ENCODE measurements at places on chromosomes 13 and 19.

GRCh38 chr13:98877936-98878335 is 99.9 kb downstream of the DOCK9 start:
- no peak for DNase-seq

DNA sequence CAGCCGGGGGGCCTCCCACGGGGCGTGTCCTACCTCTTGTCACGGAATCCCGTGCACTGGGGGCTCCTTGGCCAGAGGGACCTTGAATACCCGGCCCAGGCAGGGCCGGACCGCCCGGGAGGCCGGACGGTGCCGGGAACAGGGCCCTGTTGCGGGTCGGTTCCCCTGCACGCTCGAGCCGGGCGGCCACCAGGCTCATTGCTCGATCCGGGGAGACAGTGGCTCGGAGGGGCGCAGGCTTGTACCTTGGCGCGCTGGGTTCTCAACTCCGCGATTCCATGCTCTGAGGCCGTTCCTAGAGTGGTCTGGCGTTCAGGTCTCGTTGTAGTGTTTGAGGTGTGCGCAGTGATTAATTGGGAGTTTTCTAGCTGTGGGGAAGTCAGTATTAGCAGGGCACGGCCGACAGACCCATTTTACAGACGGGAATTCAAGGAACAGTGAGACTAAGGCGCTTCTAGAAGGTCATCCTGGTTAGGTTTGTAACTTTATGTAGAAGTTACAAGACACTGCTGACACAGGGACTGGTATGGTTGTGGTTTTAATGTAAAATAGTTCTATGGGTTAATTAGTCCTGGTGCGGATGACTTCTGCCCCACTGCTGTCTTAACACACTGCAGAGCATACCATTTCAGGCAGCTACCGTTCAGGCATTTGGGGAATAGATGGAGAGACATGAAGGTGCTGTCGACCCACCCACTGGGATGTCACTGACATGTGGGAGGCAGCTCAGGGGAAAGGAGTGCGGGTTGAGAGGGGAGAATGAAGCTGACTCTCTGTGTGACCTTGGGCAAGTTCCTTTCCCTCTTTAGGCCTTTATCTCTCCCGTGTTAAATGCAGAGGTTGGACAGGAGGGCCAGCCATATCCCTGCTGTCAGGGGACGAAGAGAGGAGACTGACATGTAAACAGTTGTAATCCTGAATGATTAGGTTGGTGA is 592 bp downstream of the CLPTM1 start:
- no peak for DNase-seq

DNA sequence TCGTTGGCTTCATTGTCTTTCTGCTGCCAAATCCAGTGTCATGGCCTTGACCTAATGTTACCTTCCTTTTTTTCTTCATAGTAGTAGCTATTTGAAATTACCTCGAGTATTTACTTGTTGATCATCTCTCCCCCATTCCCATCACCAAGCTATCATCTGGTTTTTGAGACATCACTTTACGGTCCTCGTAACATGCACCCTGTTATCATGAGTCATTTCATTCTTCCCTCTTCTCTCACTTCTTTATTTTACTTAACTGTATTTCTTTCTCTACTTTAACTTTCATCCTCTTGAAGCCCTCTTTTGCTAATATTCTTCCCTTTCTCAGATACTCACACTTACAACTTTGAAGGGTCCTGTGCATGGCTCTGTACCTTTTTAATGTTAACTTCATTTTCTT is 31.8 kb downstream of the TPP2 start:
- DNase-seq = no peak

DNA sequence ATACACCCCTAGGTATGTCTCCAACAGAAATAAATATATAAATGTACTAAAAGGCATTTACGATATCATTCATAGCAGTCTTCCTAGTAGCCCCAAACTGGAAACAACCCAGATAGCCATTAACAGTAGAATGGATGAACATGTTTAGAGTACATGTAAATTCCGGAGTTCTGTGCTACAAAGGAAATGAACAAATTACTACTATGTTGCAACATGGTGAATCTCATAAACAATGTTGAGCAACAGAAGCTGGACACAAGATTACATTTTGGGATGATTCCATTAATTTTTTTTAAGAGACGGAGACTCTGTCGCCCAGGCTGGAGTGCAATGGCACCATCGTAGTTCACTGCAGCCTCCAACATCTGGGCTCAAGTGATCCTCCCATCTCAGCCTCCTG is 5.9 kb upstream of the SLC7A10 start:
- no peak for DNase-seq

DNA sequence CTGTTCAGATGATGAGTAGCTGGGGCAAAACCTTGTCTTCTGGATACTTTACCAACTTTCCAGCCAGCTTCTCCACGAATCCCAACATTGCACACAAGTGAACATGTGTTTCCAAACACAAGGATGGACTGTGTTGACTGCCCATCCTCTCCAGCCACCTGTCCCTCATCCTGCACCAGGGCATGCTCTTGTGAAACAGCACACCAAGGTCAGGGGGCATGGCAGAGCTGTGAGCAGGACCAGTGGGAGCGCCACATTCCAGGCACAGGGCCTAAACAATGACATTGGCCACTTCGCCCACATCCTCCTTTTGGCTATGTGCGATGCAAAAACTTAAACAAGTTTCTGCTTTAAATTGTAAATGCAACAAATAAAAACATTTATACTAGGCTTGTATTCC is 105.5 kb downstream of the IRS2 start:
- DNase-seq = no peak

- no peak for DNase-seq
Observed at GRCh38 chr13:25571237-25571636, 199.5 kb downstream of the ATP8A2 start.

GRCh38 chr13:44274771-44275205 is 98.8 kb upstream of the SERP2 start:
- no peak for DNase-seq

DNA sequence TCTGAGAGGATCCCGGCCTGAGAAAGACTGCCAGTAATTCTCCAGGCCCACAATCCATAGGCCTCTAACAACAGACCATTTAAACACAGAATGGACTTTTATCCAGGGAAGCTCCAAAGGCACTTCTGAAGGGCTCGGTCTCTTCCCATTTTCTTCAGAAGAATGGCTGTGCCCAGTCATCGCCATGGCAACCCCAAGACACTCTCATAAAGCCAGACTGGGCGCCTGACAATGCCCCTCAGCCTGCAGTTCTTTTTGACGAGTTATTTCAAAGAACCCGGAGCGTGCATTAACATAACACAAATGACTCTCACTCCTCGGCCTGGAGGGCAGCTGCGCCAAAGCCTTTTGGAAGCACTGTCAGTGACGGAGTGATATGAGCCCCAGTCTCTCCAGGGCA is 61.0 kb downstream of the RASA3 start:
- no peak for DNase-seq

DNA sequence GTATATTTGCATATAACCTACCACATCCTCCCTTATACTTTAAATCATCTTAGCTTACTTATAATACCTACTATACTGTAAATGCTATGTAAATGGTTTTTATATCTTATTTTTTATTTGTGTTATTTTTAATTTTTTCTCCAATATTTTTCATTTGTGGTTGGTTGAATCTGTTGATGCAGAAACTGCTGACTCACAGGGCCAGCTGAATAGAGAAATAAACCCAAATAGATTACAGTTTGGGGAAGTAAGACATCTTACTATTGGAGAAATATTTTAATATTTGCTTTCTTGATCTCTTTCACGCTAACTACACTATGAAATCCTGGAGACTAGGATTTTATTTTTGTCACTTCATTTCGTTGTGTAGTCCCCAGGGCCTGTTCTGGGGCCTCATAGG is 7.1 kb downstream of the SMAD9 start:
- no peak for DNase-seq

- no peak for DNase-seq
Observed at GRCh38 chr19:12912571-12912970, 6.5 kb downstream of the SYCE2 start.

- DNase-seq = no peak
Observed at GRCh38 chr13:110442930-110443621, 118.4 kb downstream of the RAB20 start.

DNA sequence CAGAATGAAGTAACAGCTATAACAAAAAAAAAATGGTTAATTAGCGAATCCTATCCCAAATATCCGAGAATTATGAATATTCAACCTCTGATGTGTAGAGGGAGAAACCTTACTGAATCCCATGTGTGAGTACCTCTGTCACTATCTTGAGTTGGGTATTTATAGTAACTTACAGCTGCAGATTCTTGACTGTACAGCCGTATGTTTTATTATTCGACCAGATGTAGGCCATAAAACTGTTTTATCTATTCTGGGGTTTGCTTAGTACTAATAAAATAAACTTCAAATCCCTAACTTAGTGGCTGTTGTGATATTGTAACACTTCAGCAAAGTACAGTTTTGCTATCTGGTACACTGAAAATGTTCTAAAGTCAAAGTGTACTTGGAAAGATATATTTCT is 120.0 kb downstream of the EFNB2 start:
- DNase-seq = no peak

All from activated T-helper 1 cell treated with anti-CD3 and anti-CD28 coated beads, Interleukin-2, amount 50 U/mL, for 16 hours (primary cell).